ENCODE measurements at places on chromosomes 2 and 18. TPM values are rescaled to one million over a fixed set of nuclear protein-coding genes. Genes with fewer than 3 reads are reported as not detected.

The LYG1 gene
- 1.5 TPM for total RNA-seq

The TLX2 gene
- 1.2 TPM for total RNA-seq

GRCh38 chr2:85748039-85748734, 5.6 kb upstream of the ATOH8 start:
- DNase-seq = no peak

- no peak for DNase-seq
Observed at GRCh38 chr2:215973954-215974699, 39.2 kb downstream of the MREG start.

Measured in activated T-helper 1 cell treated with anti-CD3 and anti-CD28 coated beads, Interleukin-12 subunit alpha, Interleukin-12 subunit beta, Interleukin-2, Interleukin-4 antibody, amounts not matched to agents 30 ng/mL and 10 ng/mL and 1 ng/mL, durations not matched to agents 14 hours and 24 hours and 36 hours (primary cell).